EL (cell line): ENCODE measurements at places on chromosomes 1 and 21.

DNA sequence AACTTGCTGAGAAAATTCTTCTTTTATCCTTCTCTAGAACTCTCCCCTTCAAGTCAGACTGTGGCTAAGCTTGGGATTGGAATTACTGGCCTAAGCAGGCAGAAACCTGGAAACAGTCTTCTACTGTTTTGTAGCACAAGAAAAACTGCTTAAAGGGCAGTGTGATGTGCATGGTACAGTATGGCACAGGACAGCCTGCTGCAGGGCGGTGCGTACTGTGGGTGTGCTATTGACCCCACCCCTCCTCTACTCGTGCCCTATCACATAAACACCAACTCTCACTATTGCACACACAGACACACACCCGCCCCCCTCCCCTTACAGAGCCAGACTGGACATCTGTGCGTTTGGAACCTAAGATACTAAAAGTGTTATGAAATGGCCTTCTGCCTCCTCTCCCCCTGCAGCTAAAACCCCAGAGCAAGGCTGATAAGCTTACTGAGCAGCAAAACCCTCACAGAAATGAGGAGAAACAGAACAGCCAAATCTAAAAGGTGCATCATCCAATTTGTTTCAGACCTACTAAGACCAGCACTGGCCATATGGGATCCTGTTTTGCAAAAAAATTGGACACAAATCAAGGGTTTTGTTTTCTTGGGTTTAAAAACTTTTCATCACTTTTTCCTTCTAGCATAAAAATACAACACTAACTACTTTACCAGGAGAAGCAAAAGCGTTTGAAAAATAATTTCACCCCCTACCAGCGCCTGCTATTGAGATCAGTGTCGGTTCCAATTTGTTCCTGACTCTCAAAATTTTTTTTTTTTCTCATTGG, 355.8 kb upstream of the LYPLAL1 start:
- no peak for DNase-seq

- peak; percentile 39 for DNase-seq
Observed at GRCh38 chr21:26449161-26449560, 123.9 kb downstream of the CYYR1 start.

DNA sequence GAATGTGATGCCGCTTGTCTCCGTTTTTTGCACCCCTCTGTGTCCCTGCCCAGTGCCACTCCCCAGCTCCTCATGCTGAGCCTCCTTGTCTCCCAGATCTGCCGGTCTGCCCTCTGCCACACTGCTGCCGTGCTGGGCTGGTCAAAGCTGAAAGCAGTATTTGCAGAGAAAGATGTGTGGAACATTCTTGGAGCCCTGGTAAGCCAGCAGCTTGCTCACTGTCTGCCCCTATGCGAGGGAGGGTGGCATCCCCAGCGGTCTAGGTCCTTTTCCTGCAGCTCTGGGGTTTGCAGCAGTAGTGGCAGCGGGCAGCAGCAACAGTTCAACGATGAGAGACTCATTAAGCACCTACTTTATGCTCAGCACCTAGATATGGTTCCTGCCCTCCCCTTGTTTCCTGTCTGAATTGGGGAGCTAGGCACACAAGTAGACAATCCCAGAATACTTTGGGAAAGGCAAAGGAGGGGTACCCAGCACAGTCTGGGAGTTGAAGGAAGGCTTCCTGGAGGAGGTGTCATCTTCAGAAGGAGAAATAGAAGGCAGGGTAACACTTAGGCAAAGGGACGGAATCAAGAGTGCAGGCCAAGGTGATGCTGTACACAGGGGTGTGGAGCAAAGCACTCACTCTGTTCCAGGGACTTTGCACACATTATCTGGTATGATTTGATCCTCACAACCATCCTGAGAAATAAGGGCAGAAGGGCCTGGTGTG, 63.1 kb downstream of the KIF21B start:
- no peak for DNase-seq

- no peak for DNase-seq
Observed at GRCh38 chr1:44119525-44119924, 904 bp downstream of the KLF17 start.

GRCh38 chr1:85822696-85823095, 114.5 kb upstream of the ZNHIT6 start:
- DNase-seq: no peak

DNA sequence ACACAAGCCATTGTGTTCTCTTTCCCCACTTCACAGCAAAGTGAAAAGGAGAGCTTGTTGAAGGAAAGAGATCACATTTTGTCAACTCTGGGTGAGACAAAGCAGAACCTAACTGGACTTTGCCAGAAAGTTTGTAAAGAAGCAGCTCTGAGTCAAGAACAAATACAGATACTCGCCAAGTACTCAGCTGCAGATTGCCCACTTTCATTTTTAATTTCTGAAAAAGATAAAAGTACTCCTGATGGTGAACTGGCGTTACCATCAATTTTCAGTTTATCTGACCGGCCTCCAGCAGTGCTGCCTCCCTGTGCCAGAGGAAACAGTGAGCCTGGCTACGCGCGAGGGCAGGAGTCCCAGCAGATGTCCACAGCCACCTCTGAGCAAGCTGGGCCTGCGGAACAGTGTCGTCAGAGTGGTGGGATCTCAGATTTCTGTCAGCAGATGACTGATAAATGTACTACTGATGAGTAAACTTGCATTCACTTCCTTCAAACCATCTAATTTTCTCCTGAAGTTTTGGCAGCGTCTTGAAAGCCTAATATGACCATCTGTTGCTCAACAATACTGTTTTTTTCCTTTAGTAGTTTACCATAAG, 43.7 kb downstream of the BACH1 start:
- DNase-seq: peak; percentile 96

- peak; percentile 72 for DNase-seq
Observed at GRCh38 chr1:17875882-17876280, 120.7 kb downstream of the ACTL8 start.

DNA sequence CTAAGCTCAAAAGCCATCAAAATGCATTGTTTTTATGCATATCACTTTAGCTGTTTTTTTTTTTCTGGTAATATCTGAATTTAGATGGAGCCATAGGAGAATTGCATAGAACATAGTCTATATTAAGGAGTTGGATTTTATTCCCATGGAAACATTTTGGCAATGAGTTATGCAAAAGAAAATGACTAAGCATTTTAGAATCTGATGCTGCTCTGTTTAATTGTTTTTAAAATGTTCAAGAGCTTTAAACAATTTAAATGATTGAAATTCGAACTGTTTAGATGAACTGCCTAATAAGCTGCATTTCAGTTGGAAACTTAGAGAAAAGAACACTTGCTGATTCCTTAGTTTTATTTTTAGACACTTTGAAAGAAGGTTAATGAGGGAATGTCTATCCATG, 1531.5 kb upstream of the B3GALT2 start:
- peak; percentile 13 for DNase-seq

DNA sequence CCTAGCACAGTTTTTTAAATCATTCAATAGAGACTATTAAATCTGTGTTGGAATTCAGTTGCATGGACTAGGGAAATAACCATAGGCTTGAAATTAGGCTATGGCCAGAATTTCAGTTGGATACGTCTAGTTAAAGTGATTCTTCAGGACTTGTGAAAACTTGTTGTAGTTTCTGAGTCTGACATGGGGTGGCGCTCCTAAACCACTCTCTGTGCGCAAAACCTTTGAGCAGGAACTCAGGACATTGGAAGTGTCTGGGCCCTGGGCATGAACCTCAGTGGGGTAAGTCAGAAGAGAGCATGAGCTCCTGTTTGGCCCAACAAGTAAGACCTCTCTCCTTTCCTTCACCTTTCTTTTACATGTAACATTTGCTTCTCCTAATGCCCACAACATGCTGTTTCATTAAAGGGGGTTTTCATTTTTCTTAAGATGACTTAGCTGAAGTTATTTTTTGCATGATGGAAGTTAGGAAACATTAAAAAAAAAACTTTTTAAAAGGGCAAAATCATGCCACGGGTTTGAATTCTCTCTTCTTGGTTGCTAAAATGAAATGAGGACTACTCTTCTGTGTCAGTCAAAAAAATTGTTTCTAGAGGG, 17.1 kb upstream of the CCDC190 start:
- DNase-seq: peak; percentile 79

GRCh38 chr1:47209725-47210325, 20.0 kb upstream of the PDZK1IP1 start:
- DNase-seq: no peak
